ENCODE measurements at places on chromosomes 1 and 21.

DNA sequence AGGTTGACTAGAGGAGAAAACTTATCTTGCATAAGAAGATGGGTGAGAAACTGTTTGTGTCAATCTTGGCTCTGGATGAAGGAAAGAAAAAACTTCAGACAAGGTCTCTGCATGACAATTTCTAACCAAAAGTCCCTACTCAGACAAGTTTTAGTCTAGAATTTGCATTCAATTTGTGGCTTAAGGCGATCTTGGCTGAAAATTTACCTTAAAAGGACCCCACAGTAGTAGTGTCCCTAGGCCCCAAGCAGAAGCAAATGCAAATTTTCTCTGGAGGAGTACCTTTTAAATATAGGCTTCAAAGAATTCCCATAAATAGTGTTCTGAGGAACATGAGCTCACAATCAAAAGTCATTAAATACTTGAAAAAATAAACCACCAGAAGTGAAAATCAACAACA, 17.6 kb upstream of the TMEM125 start:
- no peak for DNase-seq

DNA sequence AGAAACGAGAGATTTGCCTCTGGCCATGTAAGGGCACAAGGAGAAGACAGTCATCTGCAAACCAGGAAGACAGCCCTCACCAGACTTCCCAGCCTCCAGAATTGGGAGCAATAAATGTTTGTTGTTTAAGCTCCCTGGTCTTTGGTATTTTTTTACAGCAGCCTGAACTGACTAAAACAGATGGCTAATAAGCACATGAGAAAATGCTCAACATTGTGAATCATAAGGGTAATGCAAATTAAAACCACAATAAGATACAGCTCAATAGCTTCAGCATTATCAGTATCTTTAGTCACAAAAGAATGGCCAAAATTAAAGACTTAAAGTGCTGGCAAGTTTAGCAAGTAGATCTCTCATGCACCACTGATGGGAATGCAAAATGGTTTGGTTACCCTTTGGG, 11.7 kb downstream of the UBE2G2 start:
- DNase-seq, result no peak

DNA sequence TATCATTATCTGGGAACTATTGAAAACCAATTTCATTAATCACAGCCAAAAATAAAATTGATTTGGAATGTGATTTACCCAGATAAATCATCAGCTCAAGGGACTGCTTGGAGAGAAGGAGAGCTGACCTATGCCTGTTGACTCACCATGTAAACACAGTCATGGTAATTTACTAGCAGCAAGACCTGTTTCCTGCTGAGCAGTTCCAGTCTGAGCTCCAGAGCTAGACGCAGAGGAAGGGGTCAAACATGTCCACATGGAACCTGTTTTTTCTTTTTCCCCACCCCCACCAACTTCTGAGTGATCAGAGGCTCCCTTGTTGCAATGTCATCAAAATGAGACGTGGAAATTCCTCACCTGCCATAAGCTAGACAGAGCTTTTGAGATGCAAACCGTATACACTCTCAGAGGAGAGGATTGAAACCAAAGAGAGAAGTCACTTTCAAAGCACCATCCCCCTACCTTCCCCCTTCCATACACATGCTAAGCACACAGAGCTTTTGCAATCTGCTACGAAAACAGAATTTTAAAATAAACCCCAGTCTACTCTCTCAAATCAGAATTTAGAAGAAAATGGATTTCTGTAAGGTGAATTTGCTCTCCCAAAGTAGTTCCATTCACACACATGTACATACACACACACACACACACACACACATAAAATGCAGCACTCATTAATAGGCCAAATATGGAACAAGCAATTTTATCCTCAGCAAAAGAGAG, 55.9 kb upstream of the PTGFRN start:
- peak; percentile 87 for DNase-seq

- DNase-seq, result peak; percentile 32
Observed at GRCh38 chr1:116332451-116332850, 40.6 kb upstream of the ATP1A1 start.

GRCh38 chr1:86913399-86913895, 479 bp downstream of the SELENOF start:
- peak; percentile 19 for DNase-seq

GRCh38 chr1:228356897-228357680, 49.5 kb downstream of the TRIM11 start:
- no peak for DNase-seq

DNA sequence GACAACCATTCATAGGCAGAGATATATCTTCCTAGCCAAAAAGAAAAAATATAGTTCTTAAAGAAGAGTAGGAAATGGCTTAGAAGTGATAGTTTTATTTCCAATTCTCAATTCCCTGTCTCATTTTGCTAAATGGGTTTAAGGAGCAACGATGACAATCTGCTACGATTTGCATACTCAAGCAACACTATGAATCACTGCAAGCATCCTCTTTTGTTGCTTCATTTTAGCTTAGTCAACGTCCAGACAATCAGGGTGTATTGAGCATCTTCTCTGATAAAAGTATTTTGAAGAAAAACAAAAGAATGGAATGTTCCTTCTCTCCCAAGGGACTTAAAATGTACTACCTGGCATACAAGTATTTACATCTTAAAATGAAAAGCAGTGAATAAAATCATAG, 80.6 kb downstream of the RGS7 start:
- no peak for DNase-seq

DNA sequence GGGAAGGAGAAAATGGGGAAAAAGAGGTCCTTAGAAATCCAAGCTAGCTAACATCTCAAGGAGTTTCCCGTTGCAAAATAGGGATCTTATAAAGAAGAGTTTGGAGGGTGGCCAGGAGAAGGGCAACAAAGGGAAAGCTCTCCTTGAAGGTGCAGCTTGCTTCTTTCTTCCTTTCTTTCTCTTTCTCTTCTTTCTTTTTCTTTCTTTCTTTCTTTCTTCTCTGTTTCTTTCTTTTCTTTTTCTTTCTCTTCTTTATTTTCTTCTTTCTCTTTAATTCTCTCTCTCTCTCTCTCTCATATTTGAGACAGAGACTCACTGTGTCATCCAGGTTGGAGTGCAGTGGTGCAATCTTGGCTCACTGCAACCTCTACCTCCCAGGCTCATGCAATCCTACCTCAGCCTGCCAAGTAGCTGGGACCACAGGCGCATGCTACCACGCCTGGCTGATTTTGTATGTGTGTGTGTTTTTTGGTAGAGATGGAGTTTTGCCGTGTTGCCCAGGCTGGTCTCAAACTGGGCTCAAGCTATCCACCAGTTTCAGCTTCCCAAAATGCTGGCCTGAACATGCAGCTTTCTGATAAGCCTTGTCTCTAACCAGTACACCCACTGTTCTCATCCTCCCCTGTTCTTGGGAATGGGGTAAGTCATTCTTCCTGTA, 44.4 kb downstream of the RNF11 start:
- no peak for DNase-seq

- no peak for DNase-seq
Observed at GRCh38 chr21:38908537-38908936, 102.8 kb downstream of the ETS2 start.

DNA sequence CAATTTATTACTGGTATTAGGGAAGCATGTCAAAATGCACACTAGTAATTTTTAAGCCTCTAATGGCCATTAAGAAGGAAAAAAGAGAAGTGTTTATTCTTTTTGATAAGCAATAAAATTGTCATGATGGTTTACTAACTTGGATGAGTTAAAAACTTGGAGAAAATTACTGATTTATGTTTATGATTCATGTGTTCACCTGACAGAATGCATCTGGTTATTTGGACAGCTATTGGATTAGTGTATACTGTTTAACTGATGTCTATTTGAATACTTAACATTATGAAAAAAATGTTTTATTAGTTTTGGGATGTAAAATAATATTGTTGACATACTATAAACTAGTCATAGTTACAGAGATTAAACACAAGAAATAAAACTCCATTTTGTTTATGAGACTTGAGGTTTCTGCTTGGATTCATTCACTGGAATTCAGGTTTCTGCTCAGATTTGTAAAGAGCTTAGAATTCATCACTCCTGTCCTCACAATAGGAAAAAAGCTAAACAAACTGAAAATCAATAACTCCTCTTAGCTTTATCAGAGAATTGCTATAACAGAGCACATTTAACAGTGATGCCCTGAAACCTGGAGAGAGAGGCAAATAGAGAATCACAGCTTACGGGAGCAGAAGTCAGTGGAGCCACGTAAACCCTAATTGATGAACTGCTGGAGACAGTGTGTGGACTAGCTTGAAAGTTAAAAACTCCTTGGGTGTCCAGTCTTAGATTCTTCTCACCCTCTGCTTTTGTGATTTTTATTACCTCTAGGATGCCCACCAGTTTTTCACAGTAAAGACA, 56.7 kb downstream of the RALGPS2 start:
- DNase-seq, result no peak

DNA sequence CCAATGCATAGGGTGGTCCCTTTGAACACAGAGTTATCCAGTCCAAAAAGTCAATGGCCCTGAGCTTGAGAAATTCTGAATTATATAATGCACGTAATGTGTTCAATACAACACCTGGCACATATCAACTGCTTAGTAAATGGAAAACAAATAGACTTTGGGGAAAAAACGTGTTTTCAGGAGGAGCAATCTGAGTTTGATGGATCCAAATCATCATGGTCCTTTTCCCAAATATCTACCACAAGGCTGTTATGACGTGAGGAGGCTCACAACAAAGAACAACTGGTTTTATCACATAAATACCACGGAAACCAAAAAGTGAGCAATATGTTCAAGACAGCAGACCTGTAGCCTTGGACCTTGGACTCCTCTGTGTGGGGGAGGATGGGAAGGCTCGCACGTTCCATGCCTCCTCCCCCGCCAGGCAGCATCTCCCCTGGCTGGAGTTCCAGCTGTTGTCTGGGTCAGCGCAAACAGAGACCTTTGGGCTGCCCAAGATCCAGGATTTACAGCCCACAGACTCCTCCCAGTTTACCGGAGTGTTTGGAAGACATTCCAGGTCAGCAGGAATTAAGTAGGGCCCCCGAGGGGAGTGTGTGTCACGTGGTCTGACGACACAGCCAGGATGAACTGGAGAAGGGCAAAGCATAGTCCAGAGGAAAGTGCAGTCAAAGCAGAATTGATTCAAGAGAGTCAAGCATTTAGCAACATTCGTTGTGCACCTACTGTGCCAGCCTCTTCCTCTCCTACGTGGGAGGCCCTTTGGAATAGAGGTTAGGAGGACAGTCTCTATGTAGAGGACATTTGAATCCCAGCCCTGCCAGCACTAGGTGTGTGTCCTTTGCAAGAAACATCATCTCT, 32.2 kb upstream of the MED18 start:
- DNase-seq, result peak; percentile 98

- no peak for DNase-seq
Observed at GRCh38 chr1:147247656-147248238, 5.3 kb downstream of the CHD1L start.

DNA sequence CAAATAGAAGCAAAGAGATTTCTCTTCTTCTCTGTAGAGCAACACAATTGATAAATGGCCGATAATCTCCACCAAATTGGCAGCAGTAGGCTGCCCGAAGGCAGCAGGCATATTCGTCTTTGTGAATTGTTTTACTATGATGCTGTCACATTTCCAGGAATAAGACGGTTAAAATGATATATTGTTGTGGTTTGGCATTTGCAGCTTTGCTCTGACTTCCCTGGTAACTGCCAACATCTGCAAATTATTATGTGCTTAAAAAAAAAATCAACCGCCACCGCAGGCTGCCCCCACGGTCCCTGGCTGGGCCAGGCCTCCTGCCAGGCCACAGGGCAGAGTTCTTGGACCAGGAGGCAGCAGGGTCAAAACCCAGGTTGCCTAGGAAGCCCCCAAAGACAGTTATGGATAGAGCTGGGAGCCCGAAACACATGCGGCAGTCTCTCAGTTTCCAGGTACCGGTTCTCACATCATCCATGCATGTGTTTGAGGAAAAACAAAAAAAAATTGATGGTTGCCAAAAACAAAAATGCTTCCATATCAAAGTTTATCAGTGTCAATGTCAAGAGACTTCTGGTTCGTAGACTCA, 179.3 kb downstream of the ETS2 start:
- DNase-seq, result no peak

GRCh38 chr1:109531380-109531779, 8.3 kb upstream of the GPR61 start:
- DNase-seq, result no peak

DNA sequence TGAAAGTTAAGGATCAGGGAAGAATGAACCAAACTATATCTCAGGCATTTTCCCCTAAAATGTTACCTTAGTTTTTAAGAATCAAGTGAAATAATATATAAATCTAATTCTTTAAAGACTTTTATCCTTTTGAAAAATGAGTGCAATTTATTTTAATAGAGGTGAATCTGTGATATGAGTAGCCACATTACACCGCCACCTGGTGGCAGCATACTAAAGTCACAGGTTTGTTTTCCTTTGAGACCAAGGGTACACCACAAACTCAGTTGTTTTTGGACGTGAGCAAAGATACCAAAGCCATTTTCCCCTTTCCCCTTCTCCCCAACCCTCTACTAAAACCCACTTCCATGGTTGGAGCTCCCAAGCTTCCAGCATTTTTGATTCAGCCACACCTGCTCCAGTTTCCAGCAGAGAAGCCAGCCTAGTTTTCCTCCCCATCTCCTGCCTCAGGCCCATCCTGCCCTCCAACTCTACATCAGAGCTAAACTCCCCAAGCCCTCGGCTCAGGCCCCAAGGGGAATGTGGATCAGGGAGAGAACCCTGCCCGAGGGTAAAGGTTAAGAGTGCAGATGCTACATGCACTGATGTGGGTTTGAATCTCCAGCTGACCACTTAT, 22.9 kb upstream of the LDLRAP1 start:
- no peak for DNase-seq

DNA sequence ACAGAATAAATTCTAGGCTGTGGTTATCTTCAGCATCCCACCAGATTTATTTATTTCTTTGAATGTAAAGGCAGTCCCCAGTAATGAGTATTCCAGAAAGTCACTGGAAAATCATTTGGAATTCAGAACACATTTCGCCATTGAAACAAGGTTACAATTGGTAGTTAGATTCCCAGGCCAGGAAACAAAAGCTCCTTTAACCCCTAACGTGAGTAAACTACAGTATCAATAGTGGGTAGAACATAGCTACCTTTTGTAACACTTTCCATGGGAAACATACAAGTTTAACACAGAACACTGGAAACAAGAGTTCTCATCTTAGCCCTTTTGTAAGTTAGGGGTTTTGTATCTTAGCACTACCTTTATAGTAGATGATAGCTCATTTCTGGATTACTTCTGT, 53.4 kb upstream of the BMP8A start:
- DNase-seq, result no peak

GRCh38 chr1:214416417-214416816, 135.0 kb downstream of the PTPN14 start:
- no peak for DNase-seq

GRCh38 chr1:24699628-24700027, 45.6 kb upstream of the CLIC4 start:
- no peak for DNase-seq

DNA sequence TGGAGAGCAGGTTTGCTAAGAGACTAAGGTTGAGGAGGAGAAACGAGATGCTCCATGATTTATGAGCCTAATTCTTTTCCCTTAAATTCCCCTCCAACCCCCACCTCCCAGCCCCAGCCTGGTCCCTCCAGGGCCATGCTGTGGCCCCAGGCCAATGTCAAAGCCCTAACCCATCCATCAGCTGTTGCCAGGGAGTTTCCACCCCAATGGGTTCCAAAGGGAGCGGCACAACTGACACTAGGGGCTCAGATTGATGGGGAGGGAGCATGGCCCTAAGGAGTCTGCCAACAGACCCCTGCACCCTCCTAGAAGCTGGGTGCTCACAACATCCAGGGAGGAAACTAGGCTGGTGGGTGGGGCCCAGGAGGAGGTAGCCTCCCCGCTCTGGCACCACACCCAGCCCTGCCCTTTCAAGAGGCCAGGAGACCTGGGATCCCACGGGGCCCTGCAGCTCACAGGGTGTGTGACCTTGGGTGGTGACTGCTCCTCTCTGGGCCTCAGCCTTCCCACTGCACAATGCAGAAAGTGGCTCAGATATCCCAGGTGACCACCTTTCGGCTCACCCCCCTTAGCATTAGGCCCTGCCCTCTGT, 12.9 kb downstream of the AHDC1 start:
- peak; percentile 70 for DNase-seq
